ENCODE measurements at places on chromosomes 6 and 20.
A peak's percentile ranks its signal among the peaks of the same experiment; 100 is the strongest.

GRCh38 chr6:160439751-160440150 lies 91.6 kb downstream of the SLC22A3 start:
- no peak for DNase-seq

DNA sequence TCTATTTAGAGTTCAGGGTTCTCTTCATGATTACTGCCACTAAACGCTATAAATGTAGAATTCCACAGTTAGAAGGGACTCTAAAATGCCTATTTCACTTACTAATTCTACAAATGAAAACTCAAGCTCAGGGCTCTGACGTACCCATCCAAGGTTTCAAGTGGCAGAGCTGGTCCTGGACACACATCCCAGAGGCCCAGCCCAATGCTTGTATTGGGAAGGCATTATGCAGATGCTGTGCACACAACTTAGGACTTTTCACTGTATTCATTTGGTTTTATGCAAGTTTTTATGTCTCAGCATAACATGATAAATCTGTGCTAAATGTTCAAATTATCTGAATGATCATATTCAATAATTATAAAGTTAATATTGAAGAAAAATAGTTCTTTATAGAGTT lies 310.4 kb downstream of the PHF3 start:
- no peak for DNase-seq

DNA sequence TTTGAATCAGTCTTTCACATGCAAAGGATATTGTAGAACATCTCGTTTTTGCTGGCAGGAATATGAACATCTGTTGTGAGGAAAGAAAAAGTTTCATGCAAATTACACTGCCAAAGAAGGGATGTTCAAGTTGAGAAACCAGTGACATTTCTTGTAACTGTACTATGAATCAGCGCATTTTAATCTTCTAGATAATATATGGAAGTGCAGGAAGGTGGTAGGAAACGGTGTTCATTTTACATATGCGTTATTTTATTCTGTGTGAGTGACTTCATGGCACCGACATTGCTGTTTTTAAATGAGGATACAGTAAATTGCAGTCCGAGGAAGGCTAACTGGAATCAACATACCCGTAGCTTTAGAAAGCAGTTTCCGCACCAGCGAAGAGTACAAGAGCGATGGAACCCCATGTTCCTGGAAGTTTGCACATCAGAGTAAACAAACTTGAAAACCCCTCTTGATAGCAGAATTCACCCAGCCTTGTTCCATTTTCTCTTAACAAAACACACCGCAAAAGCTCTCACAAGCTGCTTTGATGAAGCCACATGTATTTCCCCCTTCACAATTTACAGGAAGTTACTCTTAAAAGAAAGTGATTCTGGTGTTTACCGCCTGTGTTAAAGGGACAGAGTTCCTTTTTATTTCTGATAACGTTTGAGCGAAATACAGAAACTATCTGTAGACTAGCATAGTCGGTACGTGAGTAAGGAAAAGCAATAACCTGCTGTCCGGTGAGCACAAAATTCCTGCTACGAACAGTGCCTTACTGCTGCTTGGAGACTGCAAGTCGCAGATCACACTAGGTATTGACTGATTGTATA lies 11.5 kb downstream of the PRDM1 start:
- DNase-seq = no peak

GRCh38 chr6:158633127-158633526 lies 11.4 kb downstream of the DYNLT1 start:
- no peak for DNase-seq

DNA sequence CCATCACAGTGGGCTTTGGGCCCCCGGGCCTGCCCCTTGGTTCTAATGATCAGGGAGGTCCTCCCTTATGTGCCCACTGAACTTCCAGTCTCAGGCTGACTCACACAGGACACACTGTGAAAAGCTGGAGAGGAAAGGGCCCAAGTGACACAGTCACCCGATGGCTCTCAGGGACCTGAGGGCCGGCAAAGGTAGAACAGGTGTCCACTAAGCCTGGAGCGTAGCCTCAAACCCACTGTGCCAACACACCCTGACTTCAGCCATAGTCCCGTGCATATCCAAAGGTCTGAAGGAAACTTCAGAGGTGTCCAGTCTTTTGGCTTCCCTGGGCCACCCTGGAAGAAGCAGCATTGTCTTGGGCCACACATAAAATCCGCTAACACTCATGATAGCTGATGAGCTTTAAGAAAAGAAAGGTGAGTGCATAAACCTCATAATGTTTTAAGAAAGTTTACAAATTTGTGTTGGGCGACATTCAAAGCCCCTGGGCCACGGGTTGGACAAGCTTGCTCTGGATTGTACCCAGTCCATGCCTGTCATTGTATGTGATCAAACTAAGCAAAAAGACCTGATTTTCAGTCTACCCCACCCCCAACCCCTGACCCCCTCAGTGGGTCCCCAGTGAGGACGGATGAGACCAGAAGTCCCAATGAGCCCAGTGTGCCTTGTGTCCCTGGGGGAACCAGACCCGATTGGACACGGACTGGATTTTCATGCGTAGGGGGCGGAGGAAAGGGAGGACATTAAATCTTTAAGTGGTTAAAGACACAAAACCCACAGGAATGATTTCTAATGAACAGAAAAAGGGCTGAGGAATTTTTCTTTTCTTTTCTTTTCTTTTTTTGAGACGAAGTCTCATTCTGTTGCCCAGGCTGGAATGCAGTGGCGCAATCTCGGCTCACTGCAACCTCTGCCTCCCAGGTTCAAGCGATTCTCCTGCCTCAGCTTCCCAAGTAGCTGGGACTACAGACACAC lies 6.1 kb downstream of the RAMACL start:
- no peak for DNase-seq

DNA sequence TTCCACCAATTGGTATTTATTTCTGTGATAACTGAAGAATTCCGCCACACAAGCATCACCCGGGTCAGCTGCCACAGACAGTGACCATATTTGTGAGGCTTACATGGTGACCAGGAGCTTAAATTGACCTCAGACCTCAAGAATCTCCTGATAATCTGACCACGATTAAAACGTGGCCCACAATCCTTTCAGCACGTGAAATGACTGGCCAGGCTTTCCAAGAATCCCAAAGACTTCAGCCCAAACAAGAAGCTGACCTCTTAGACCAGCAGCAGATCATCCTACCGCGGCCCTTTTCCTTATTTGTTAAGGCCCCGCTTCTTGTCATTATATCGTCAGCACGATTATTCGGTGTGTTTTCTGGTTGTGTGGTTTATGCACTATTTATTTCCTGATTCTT lies 45.6 kb upstream of the CD93 start:
- no peak for DNase-seq

- no peak for DNase-seq
Measured at GRCh38 chr20:270517-270916, 13.0 kb downstream of the DEFB132 start.

- DNase-seq = no peak
Measured at GRCh38 chr6:35170891-35171290, 29.8 kb upstream of the TCP11 start.

DNA sequence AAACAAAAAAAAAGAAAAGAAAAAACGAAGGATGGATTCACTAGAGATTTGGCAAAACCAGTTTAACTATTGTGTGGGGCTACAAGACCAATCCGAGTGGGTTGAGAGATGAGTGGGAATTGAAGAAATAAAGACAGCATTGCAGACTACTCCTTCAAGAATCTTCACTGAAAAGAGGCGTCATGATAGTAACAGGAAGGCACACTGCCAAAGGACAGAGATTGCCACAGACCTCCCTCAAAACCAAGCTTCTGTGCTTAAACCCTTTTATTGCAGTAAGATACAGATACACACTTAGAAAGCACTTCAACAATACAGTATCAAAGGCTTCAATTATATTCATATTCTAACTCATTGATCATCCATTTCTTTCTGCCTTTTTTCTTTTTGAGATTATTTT lies 103.9 kb downstream of the IPCEF1 start:
- DNase-seq = no peak

DNA sequence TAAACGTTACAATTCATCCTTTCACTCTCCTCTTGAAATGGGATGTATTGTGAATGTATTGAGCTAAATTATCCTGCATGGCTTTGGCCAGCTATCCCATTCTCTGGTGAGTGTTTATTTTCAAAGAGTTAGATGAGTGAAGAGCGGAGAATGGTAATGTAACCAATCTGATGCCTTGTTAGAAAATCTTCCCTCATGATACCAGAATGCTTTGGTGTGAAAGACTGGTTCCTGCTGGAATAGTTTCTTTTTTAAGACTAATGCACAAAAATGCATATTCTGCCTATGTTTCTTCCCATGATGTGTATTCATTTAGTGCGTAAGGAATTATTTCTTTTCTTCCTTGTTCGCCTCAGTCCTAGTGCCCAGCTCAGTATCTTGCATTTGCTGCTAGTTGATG lies 506.7 kb downstream of the PRKN start:
- DNase-seq = no peak

DNA sequence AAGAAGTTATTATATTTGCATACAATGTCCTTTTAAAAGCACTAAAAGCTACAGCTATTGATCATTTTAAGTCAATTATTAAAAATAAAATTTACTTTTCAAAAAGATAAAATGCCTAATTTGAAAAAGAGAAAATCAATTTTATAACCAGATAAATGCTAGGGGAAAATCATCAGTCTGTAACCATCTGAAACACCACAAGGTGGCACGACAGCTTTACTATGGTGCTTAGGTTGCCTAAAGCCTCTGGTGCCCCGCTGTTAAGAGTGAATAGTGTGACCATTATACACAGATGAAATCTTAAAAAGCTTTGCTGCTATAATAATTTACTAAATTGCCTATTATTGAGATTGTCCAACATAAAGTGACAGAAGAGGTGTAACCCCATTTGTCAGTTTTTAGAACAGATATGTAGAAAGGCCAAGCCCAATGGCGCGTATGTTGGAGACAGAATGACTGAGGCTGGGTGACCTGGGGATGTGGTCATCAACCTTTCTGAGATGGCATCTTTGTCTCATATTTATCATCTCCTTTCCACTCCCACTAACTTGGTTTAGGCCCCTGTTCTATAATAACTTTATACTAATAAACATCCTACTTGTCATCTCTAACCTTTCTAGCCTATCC lies 100.8 kb downstream of the MOXD1 start:
- no peak for DNase-seq

- DNase-seq = peak; percentile 31
Measured at GRCh38 chr6:89610149-89610642, 28.4 kb downstream of the LYRM2 start.

GRCh38 chr6:169083508-169083874 lies 170.2 kb downstream of the THBS2 start:
- no peak for DNase-seq

- no peak for DNase-seq
Measured at GRCh38 chr6:122289762-122290539, 109.5 kb upstream of the HSF2 start.

- DNase-seq = peak; percentile 27
Measured at GRCh38 chr20:9179193-9179802, 110.4 kb downstream of the PLCB4 start.

DNA sequence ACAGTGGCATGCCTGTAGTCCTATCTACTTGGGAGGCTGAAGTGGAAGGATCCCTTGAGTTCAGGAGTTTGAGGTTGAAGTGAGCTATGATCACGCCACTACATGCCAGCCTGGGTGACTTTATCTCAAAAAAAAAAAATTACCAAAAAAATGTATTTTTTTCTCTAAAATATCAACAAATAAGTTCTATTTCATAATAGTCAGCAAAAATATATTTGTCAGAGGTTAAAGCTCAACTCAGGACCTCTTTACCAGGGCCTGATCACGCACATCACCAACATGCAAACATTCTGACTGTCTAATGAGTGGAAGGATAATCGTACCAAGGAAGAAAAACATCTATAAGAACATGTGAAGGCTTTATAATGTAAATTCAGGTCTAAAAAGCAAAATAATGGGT lies 387.0 kb downstream of the SYNE1 start:
- DNase-seq = no peak

DNA sequence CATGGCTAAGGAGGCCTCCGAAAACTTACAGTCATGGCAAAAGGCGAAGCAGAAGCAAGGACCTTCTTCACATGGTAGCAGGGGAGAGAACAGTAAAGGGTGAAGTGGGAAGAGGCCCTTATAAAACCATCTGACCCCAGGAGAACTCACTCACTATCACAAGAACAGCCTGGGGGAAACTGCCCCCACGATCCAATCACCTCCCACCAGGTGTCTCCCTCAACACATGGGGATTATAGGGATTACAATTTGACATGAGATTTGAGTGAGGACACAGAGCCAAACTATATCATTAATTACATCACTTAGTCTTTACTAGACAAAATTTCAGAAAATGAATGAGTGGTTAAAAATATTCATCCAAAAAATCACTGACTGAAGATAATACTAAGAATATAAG lies 453.6 kb downstream of the COL12A1 start:
- no peak for DNase-seq

DNA sequence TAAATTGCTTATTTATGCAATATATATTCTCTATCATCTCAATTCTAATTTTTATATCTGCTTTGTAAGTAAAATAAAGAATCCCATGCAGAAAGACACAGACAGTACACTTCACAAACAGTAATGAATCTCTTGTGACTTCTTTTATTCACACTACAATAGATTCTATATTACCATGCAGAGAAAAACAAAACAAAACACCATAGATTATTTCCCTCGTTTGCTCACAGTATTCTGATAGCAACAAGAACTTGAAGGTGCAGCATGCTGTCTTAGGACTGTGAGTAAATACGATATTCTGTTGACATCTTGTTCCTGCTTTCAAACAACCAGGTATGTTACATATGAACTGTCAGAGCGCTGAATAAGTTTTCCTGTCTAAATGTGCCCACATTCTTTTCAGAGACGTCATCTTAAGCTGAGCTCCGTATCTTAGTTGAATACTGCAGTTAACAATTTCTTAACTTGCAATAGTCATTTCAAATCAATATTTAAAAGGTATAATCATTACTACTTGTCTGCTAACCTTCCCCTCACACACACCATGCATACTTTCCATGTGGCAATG lies 140.1 kb downstream of the BTBD9 start:
- DNase-seq = no peak

DNA sequence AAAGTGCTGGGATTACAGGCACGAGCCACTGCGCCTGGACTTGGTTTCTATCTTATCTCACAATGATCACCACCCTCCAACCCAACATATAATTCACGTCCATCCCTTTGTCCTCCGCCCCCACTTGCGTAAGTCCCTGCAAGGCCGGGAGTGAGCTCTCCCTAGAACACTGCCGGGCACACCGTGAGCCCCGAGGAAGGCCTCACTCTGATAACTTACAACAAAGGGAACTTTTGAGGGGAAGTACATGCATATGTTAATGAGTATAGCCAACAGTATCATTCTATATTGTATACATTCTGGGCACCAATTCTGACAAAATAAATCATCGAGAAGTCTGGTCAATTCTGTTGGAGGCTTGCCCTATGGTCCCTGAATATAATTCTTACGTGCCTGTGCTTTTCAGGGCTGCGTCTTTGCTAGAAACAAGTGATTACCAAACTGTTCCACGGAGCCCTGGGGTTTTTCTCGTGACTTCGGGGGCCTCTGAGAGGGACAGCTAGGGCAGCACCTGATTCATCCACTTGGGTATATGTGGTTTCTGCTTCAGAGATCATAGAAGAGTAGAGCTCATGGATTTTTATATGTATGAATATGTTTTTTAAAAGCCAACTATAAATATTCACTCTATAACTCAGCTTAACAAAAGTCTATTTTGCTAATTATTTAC lies 469.8 kb upstream of the AGPAT4 start:
- no peak for DNase-seq

GRCh38 chr20:16654858-16655535 lies 74.8 kb upstream of the SNRPB2 start:
- no peak for DNase-seq

- DNase-seq = no peak
Measured at GRCh38 chr20:51837876-51838420, 35.6 kb upstream of the SALL4 start.

- DNase-seq = no peak
Measured at GRCh38 chr20:21520702-21521595, 7.1 kb upstream of the NKX2-2 start.
